Suprapubic skin (tissue), 4 donors: ENCODE measurements at places on chromosomes 4 and X.

- H3K27ac ChIP-seq = no peak overlapping the region
- no peak overlapping the region for H3K4me3 ChIP-seq
- H3K27me3 ChIP-seq = no peaks in the 10 kb centered on the region
Observed at GRCh38 chrX:135411893-135412292, 9.9 kb upstream of the SMIM10L2A start.

DNA sequence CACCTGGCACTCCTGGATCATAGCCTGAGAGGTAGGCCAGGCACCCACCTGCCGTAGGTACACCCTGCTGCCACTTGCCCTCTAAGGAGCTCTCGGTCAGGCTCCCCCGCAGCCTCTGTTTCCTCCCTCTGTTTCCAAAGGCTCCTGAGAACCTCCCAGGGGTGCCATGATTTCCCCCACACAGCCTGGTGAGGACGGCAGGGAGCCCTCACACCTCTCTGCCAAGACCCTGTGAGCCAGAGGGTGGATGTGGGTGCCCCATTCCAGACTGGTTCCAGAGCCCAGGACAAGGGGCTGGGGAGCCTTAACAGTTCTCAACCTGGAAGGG is 1.6 kb upstream of the ABLIM2 start:
- H3K4me3 ChIP-seq = no peak overlapping the region
- DNase-seq = no peak
- H3K36me3 ChIP-seq = no peaks in the 10 kb centered on the region
- peaks cover 29% of the 10 kb centered on the region for H3K4me1 ChIP-seq

DNA sequence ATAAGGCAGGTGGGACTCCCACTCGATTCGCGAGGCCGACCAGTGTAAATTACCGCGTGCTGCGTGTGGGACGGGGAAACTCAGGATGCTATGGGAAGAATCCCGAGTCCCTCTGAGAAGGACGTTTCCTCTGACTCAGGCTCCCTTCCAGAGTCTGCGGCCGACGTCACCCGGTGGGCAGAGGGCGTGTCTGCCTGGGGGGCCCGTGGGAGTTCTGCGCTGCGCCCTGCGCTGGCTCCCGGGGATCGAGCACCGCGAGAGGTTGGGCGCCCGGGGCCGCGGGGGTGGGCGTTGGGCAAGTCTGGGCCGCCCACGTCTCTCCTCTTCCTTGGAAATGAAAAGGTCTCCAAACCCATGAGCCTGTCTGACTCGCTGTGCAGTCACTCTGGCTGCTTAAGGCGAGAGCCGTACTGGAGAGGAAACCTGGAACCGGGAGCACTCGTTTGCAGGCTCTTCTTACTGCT is 568 bp downstream of the NIPAL1 start:
- H3K36me3 ChIP-seq = no peaks in the 10 kb centered on the region
- H3K4me1 ChIP-seq = peaks cover 23% of the 10 kb centered on the region
- H3K27ac ChIP-seq = peak overlapping the region; percentile 94
- peak overlapping the region; percentile 75 for H3K4me3 ChIP-seq
- DNase-seq = peak; percentile 75
- H3K27me3 ChIP-seq = no peaks in the 10 kb centered on the region

GRCh38 chrX:31423609-31424189 is 351.9 kb upstream of the FTHL17 start:
- no peaks in the 10 kb centered on the region for H3K27me3 ChIP-seq
- H3K27ac ChIP-seq = no peak overlapping the region
- H3K4me1 ChIP-seq = no peaks in the 10 kb centered on the region
- DNase-seq = no peak
- no peaks in the 10 kb centered on the region for H3K36me3 ChIP-seq

DNA sequence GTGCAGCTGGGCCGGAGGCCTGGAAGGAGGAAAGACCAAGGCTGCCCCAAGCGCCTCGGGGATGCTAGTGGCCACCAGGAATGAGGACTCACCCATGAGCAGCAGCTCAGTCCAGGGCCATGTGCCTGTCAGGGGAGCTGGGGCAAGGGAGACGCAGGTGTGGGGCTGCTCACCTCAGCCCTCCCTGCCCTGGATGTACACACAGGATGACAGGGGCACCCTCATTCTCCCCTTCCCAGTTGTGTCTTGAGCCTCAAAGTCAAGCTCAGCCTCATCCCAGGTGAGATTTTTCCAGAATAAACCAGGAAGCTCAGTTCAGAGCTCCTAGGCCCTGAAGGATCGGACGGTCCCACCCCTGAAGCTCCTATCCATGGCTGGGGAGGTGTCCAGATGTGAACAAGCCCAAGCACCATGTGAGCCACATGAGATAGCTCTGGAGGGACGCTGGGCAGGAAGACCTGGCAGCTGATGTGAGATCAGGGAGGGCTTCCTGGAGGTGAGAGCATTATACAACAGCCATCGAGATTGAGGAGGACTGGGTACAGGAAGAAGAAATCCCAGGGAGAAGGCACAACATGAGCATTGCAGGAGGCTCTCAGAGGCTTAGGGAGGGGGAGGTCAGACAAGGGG is 23.0 kb downstream of the HTRA3 start:
- H3K27ac ChIP-seq = no peak overlapping the region
- H3K4me3 ChIP-seq = no peak overlapping the region
- H3K4me1 ChIP-seq = no peaks in the 10 kb centered on the region

DNA sequence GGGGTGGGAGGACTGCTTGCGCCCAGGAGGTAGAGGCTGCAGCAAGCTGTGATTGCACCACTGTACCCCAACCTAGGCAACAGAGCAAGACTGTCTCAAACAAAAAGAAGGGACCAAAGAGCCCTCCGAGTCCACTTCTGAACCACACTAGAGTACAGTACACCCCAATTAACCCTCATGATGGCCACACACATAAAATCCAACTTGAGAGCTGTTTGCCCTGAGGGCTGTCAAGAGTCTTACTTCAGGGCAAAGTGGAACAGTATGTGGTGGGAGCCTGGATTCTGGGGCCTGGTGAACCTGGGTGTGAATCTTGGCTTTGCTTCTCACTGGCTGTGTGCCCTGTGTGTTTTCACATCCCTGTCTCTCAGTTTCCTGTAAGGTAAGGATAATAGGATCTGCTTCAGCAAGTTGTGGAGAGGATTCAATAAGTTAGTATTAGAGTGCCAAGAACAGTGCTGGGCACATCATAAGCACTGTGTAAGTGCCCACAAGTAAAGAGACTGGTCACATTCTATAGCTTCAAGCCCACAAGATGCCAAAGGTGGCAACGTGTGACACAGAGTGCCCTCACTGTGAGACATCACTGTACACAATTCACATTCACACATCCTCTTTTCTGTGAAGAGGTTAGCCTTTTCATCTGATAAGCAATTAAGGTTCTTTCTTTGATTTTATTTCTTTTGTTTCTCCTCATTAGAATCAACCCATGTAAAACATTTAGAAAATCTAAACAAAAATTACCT is 52.1 kb downstream of the LEF1 start:
- no peaks in the 10 kb centered on the region for H3K27me3 ChIP-seq
- H3K27ac ChIP-seq = no peak overlapping the region
- peaks cover 6% of the 10 kb centered on the region for H3K4me1 ChIP-seq
- H3K36me3 ChIP-seq = no peaks in the 10 kb centered on the region

GRCh38 chr4:86613734-86614133 is 19.6 kb downstream of the PTPN13 start:
- DNase-seq = no peak
- no peaks in the 10 kb centered on the region for H3K4me1 ChIP-seq
- no peak overlapping the region for H3K27ac ChIP-seq
- no peaks in the 10 kb centered on the region for H3K36me3 ChIP-seq
- H3K27me3 ChIP-seq = no peaks in the 10 kb centered on the region

- H3K4me3 ChIP-seq = no peak overlapping the region
- H3K27ac ChIP-seq = no peak overlapping the region
Observed at GRCh38 chr4:58649226-58649625, 1539.0 kb upstream of the IGFBP7 start.

- H3K36me3 ChIP-seq = no peaks in the 10 kb centered on the region
- H3K4me1 ChIP-seq = peaks cover 31% of the 10 kb centered on the region
- no peak for DNase-seq
Observed at GRCh38 chr4:153527690-153528089, 61.5 kb downstream of the TMEM131L start.

GRCh38 chrX:13691841-13692371 is 3.0 kb downstream of the RAB9A start:
- peaks cover 36% of the 10 kb centered on the region for H3K4me1 ChIP-seq
- DNase-seq = no peak
- H3K4me3 ChIP-seq = no peak overlapping the region

- H3K36me3 ChIP-seq = no peaks in the 10 kb centered on the region
- DNase-seq = no peak
- no peak overlapping the region for H3K27ac ChIP-seq
- no peaks in the 10 kb centered on the region for H3K27me3 ChIP-seq
Observed at GRCh38 chr4:83785891-83786290, 250.0 kb downstream of the GPAT3 start.

GRCh38 chrX:68842781-68843581 is 14.2 kb downstream of the EFNB1 start:
- H3K36me3 ChIP-seq = peaks cover 17% of the 10 kb centered on the region
- H3K4me1 ChIP-seq = peaks cover 24% of the 10 kb centered on the region
- H3K27me3 ChIP-seq = no peaks in the 10 kb centered on the region
- peak overlapping the region; percentile 6 for H3K27ac ChIP-seq

- peak; percentile 60 for DNase-seq
- peak overlapping the region; percentile 94 for H3K27ac ChIP-seq
- no peaks in the 10 kb centered on the region for H3K36me3 ChIP-seq
- H3K4me3 ChIP-seq = peak overlapping the region; percentile 87
- no peaks in the 10 kb centered on the region for H3K27me3 ChIP-seq
Observed at GRCh38 chr4:336099-336892, 1.3 kb upstream of the ZNF141 start.

GRCh38 chrX:30153881-30154260 is 61.5 kb upstream of the MAGEB2 start:
- H3K4me3 ChIP-seq = no peak overlapping the region
- H3K27me3 ChIP-seq = no peaks in the 10 kb centered on the region
- no peaks in the 10 kb centered on the region for H3K4me1 ChIP-seq
- H3K36me3 ChIP-seq = no peaks in the 10 kb centered on the region

GRCh38 chr4:13371048-13371447 is 113.1 kb downstream of the RAB28 start:
- H3K4me3 ChIP-seq = no peak overlapping the region
- H3K27me3 ChIP-seq = no peaks in the 10 kb centered on the region
- H3K4me1 ChIP-seq = no peaks in the 10 kb centered on the region
- H3K36me3 ChIP-seq = no peaks in the 10 kb centered on the region

DNA sequence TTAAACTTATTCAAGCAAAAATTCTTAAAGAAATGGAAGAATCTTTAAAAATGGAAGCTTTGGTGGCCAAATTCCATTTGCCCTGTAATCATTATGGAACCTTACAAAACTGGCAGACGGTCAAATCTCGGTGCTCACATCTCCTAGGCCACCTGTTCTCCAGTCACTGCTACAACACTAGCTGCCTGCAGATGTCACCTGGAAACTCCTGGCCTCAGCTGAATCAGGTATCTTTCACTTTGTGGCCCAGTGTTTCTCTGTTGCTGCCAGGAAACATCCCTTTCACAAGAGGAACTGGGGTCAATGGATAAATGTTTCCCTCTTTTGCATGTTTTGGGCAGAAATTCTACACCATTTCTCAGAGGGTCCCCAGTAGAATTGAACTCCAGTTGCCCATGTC is 4.2 kb upstream of the CXCL3 start:
- no peaks in the 10 kb centered on the region for H3K27me3 ChIP-seq
- no peak overlapping the region for H3K4me3 ChIP-seq
- H3K36me3 ChIP-seq = no peaks in the 10 kb centered on the region
- peaks cover 13% of the 10 kb centered on the region for H3K4me1 ChIP-seq
- DNase-seq = no peak

DNA sequence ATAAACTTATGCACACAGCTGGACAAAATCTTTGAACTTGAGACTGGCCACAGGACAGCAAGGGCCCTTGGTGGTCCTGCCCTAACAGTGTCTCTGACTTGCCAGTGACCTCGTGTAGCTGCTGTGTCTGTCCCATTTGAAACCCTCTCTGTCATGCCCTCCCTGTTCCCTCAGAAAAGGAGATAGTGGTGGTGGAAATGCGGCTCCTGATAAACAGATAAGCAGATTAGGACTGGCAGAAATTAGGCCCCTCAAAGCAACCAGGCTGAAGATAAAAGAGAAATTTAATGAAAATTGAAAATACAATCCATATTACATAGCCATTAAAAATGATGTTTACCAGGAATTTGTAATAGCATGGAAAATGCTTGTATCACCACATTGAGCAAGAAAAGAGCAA is 136.6 kb upstream of the ATP6AP2 start:
- no peak for DNase-seq
- peaks cover 12% of the 10 kb centered on the region for H3K4me1 ChIP-seq
- no peak overlapping the region for H3K27ac ChIP-seq
- no peaks in the 10 kb centered on the region for H3K36me3 ChIP-seq
- no peaks in the 10 kb centered on the region for H3K27me3 ChIP-seq
- H3K4me3 ChIP-seq = no peak overlapping the region

- H3K4me1 ChIP-seq = peaks cover 41% of the 10 kb centered on the region
- no peak for DNase-seq
- no peak overlapping the region for H3K27ac ChIP-seq
- no peak overlapping the region for H3K4me3 ChIP-seq
- H3K27me3 ChIP-seq = no peaks in the 10 kb centered on the region
- H3K36me3 ChIP-seq = no peaks in the 10 kb centered on the region
Observed at GRCh38 chr4:86835677-86836076, 13.5 kb downstream of the SLC10A6 start.

DNA sequence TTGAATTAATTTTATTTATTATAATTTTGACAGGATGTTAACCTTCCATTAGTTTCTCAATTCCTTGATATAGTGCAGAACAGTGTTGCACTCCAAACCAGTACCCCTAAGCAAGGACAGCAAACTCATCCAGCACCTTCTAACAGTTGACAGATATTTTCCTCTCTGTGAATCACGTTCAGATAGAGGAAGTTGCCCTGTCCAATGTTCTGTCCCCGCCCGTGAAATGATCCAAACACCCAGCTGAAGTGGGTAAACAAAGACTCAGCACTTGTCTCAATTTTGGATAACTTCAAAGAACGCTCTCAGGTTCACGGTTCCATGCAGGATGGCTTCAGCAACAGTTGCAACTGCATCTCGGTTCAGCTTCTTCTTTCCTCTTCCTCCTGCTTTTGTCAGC is 1240.0 kb upstream of the ADGRL3 start:
- DNase-seq = no peak
- no peaks in the 10 kb centered on the region for H3K4me1 ChIP-seq
- no peaks in the 10 kb centered on the region for H3K36me3 ChIP-seq
- no peaks in the 10 kb centered on the region for H3K27me3 ChIP-seq

DNA sequence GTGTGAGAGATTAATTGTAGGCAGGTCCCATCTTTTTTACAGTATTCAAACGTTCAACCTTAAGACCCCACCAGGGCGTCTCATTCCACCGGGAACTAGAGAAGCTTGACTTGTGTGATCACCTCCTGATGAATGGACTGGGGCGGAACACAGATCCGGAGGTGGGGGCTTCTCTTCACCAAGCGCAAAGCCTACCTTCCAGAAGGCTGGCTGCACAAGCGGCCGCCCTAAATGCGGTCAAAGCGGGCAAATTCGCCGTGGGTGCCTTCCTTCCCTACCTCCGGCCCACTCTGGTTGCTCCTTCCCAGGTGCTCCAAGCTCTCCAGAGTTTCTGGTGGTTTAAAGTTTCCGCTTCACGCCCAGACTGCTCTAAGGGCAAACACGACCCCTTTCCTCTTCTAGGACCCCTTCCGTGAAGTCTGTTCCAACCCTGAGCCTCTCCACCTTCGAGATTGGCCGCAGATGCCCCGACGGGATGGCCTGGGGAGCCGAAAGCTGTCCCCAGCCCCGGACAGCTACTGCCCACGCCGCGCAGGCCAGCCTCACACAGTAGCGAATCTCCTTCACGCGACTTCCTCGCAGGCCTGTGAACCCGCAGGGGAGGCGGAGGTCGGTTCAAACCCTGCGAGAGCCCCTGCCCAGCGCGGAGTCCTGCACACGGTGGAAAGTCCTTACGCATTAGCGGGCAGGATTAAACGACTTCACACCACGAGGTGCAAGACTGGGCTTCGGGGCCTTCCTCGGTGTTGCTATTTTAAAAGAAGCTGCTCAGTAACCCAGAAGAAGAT is 1.6 kb upstream of the WWC2 start:
- no peaks in the 10 kb centered on the region for H3K36me3 ChIP-seq
- peak overlapping the region; percentile 94 for H3K27ac ChIP-seq
- peak overlapping the region; percentile 95 for H3K4me3 ChIP-seq
- H3K4me1 ChIP-seq = peaks cover 46% of the 10 kb centered on the region
- no peaks in the 10 kb centered on the region for H3K27me3 ChIP-seq
- no peak for DNase-seq
